Muscle of leg (tissue), 16 donors: ENCODE measurements at places on chromosomes 3 and 15. TPM values are rescaled to one million over a fixed set of nuclear protein-coding genes. Genes with fewer than 3 reads are reported as not detected.

GRCh38 chr3:42655980-42656679 is 2.6 kb downstream of the ZBTB47 start:
- H3K27ac ChIP-seq: peak overlapping the region; percentile 89
- H3K27me3 ChIP-seq: no peaks in the 10 kb centered on the region
- H3K36me3 ChIP-seq: peaks cover 25% of the 10 kb centered on the region
- H3K4me1 ChIP-seq: peaks cover 70% of the 10 kb centered on the region
- H3K4me3 ChIP-seq: no peak overlapping the region

GRCh38 chr3:19711160-19711782 is 222.7 kb downstream of the EFHB start:
- H3K27ac ChIP-seq: no peak overlapping the region
- no peaks in the 10 kb centered on the region for H3K36me3 ChIP-seq
- no peak for DNase-seq
- no peaks in the 10 kb centered on the region for H3K27me3 ChIP-seq
- H3K4me1 ChIP-seq: no peaks in the 10 kb centered on the region

- H3K27me3 ChIP-seq: no peaks in the 10 kb centered on the region
- no peaks in the 10 kb centered on the region for H3K36me3 ChIP-seq
- H3K4me1 ChIP-seq: peaks cover 12% of the 10 kb centered on the region
- H3K4me3 ChIP-seq: no peak overlapping the region
- no peak for DNase-seq
- no peak overlapping the region for H3K27ac ChIP-seq
These were observed 365.8 kb upstream of the RGMA start for GRCh38 chr15:93454788-93455187.

GRCh38 chr3:142597906-142598305 is 1.7 kb downstream of the PLS1 start:
- H3K36me3 ChIP-seq: no peaks in the 10 kb centered on the region
- no peak for DNase-seq
- peaks cover 18% of the 10 kb centered on the region for H3K27me3 ChIP-seq
- H3K4me1 ChIP-seq: peaks cover 14% of the 10 kb centered on the region
- H3K4me3 ChIP-seq: no peak overlapping the region

DNA sequence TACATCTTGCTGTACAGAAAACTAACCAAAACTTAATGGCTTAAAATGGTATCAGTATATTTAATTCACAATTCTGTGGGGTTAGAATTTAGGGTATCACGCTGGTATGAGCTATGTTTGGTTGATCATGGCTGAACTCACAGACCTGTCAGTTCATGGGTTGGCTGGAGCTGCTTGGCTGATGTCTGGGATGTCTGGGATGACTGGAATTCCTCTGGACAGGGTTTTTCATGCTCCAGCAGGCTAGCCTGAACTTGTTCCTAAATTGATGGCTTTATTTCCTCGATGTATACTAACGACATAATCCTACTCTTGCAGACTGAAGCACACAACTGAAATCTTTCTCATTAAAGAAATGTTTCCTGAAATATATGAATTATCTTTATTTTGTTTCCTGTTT is 338.9 kb upstream of the GBE1 start:
- no peak overlapping the region for H3K27ac ChIP-seq
- H3K4me3 ChIP-seq: no peak overlapping the region
- no peaks in the 10 kb centered on the region for H3K4me1 ChIP-seq
- H3K36me3 ChIP-seq: no peaks in the 10 kb centered on the region

P2RY1 gene
- total RNA-seq: 6.8 TPM

GRCh38 chr3:193522473-193522872 is 32.2 kb downstream of the ATP13A4 start:
- H3K4me1 ChIP-seq: no peaks in the 10 kb centered on the region
- no peak overlapping the region for H3K4me3 ChIP-seq
- H3K36me3 ChIP-seq: no peaks in the 10 kb centered on the region
- no peak overlapping the region for H3K27ac ChIP-seq
- H3K27me3 ChIP-seq: no peaks in the 10 kb centered on the region
- DNase-seq: no peak

GRCh38 chr15:92091155-92091734 is 237.7 kb downstream of the SLCO3A1 start:
- H3K27me3 ChIP-seq: peaks cover 2% of the 10 kb centered on the region
- H3K4me3 ChIP-seq: no peak overlapping the region
- peak; percentile 30 for DNase-seq

DNA sequence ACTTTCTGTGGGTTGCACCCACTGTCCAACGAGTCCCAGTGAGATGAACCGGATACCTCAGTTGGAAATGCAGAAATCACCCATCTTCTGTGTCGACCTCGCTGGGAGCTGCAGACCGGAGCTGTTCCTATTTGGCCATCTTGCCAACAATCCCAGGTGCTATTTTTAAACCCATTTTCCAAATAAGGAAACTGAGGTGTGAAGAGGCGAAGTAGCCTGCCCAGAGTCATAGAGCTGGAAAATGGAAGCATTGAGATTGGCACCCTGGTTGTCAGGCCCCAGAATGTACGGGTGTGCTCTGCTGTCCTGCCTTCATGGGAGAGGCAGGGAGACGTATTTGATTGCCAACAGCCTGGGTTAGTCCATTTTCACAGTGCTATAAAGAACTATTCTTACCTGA is 39.6 kb downstream of the TMEM266 start:
- peaks cover 3% of the 10 kb centered on the region for H3K27me3 ChIP-seq
- no peak for DNase-seq
- no peak overlapping the region for H3K27ac ChIP-seq
- no peak overlapping the region for H3K4me3 ChIP-seq

DNA sequence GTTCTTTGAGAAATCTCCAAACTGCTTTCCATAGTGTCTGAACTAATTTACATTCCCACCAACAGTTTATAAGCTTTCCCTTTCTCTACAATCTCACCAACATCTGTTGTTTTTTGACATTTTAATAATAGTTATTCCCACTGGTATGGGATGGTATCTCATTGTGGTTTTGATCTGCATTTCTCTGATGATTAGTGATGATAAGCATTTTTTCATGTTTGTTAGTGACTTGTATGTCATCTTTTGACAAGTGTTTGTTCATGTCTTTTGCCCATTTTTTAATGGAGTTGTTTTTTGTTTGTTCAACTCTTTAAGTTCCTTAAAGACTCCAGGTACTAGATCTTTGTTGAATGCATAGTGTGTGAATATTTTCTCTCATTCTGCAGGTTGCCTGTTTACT is 116.6 kb upstream of the TSC22D2 start:
- no peaks in the 10 kb centered on the region for H3K36me3 ChIP-seq
- peaks cover 15% of the 10 kb centered on the region for H3K4me1 ChIP-seq
- H3K27me3 ChIP-seq: no peaks in the 10 kb centered on the region

DUOXA2 gene
- not detected for total RNA-seq

DNA sequence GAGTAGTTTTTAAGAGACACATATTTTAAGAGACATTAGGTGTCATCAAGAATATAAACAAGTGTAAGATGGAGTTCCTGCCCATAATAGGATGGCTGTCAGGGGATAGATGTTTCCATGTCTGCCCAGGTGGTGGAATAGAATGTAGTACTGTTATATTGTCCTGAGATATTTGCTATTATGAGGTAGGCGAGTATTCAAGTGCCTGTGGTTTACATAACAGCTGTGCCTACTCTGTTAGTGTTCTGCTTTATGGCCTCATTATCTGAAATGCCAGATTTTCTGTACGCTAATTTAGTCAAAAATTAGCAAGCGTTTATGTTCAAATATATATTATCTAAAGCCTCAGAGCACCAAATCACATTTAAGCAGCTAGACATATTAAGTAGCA is 360.2 kb upstream of the ROPN1 start:
- H3K4me3 ChIP-seq: no peak overlapping the region
- no peaks in the 10 kb centered on the region for H3K4me1 ChIP-seq
- no peaks in the 10 kb centered on the region for H3K36me3 ChIP-seq
- no peak overlapping the region for H3K27ac ChIP-seq

TNFAIP8L3 gene
- total RNA-seq: 2.1 TPM

GRCh38 chr3:76474632-76475031 is 565.3 kb upstream of the ROBO2 start:
- H3K36me3 ChIP-seq: no peaks in the 10 kb centered on the region
- no peaks in the 10 kb centered on the region for H3K27me3 ChIP-seq
- H3K4me1 ChIP-seq: no peaks in the 10 kb centered on the region
- H3K27ac ChIP-seq: no peak overlapping the region

IQCF5 gene
- not detected for total RNA-seq

- H3K4me1 ChIP-seq: no peaks in the 10 kb centered on the region
- H3K27me3 ChIP-seq: no peaks in the 10 kb centered on the region
- no peak overlapping the region for H3K27ac ChIP-seq
- H3K4me3 ChIP-seq: no peak overlapping the region
- no peak for DNase-seq
These were observed 14.2 kb upstream of the COMMD4 start for GRCh38 chr15:75321711-75322110.

DNA sequence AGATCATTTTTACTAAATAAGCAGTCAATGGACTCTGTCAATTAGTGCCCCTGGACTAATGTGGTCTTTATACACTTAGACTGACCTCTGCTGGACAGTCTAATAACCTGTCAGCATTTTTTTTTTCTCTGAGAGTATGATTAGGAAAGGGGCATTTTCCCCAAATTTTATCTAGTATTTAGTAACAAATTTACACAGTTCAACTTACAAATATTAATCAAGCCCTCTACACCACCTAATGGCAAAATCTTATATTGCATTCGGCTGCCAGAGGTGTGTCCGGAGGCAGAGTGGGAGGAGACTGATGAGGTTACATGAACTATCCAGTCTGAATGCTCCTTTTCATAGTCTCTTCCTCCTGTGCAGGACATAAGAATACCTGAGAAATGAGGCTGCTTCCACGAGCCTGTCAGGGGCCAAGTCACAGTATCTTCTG is 36.0 kb upstream of the COLQ start:
- H3K27me3 ChIP-seq: no peaks in the 10 kb centered on the region
- no peak overlapping the region for H3K27ac ChIP-seq
- no peaks in the 10 kb centered on the region for H3K4me1 ChIP-seq

- H3K36me3 ChIP-seq: no peaks in the 10 kb centered on the region
- H3K4me3 ChIP-seq: no peak overlapping the region
- no peaks in the 10 kb centered on the region for H3K27me3 ChIP-seq
- no peak overlapping the region for H3K27ac ChIP-seq
- H3K4me1 ChIP-seq: no peaks in the 10 kb centered on the region
These were observed 42.3 kb downstream of the RAB27A start for GRCh38 chr15:55247311-55247710.

- DNase-seq: no peak
- no peak overlapping the region for H3K4me3 ChIP-seq
- H3K27ac ChIP-seq: no peak overlapping the region
- no peaks in the 10 kb centered on the region for H3K4me1 ChIP-seq
- H3K27me3 ChIP-seq: no peaks in the 10 kb centered on the region
These were observed 39.0 kb downstream of the IL12A start for GRCh38 chr3:160027541-160028195.
